ENCODE measurements at places on chromosomes 2 and 18. TPM values are rescaled to one million over a fixed set of nuclear protein-coding genes. Genes with fewer than 3 reads are reported as not detected.

DNA sequence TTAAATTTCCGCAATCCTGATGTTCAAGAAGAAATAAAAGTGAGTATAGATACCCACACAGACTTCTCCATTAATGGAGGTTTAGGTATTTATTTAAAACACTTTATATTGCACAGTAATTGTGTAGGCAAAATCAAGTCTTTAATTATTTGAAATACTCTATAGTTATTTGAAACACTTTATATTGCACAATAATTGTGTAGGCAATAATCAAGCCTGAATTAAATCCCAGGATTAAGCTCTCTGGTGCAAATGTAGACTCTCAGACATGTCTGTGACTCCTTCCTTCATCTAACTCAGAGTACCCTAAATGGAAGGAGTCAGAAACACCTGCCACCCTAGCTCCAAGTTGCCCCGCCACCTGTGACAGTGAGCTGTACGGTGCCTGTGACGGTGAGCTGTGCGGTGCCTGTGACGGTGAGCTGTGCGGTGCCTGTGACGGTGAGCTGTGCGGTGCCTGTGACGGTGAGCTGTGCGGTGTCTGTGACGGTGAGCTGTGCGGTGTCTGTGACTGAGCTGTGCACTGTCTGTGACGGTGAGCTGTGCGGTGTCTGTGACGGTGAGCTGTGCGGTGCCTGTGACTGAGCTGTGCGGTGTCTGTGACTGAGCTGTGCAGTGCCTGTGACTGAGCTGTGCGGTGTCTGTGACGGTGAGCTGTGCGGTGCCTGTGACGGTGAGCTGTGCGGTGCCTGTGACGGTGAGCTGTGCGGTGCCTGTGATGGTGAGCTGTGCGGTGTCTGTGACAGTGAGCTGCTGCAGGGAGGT lies 11.0 kb downstream of the SLC3A1 start:
- no peak for DNase-seq

GRCh38 chr2:18520451-18521425 lies 39.7 kb downstream of the RDH14 start:
- peak; percentile 62 for DNase-seq

- no peak for DNase-seq
Observed at GRCh38 chr2:7994397-7994951, 687.4 kb upstream of the ID2 start.

- no peak for DNase-seq
Observed at GRCh38 chr2:9296559-9296958, 89.9 kb downstream of the ASAP2 start.

- DNase-seq = no peak
Observed at GRCh38 chr2:179612108-179612507, 249.3 kb downstream of the ZNF385B start.

DNA sequence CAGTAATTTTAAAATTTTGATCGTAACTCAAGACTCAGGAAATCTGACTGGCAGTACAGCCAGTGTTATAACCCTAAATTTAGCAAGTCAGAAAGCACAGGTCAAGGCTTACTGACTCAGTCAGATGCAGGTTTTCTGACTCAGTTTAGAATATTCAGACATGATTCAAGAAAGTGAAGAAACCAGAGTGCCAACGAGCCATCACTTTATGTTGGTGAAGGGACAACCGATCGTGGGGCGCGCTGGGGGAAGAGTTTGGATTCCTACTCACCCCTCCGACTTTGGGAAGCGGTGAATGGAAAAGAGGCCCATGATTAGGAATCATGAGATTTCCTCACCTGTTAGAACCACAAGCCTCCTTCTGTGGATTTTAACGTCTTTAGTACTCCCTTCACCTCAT lies 998 bp downstream of the RNF149 start:
- DNase-seq = no peak

DNA sequence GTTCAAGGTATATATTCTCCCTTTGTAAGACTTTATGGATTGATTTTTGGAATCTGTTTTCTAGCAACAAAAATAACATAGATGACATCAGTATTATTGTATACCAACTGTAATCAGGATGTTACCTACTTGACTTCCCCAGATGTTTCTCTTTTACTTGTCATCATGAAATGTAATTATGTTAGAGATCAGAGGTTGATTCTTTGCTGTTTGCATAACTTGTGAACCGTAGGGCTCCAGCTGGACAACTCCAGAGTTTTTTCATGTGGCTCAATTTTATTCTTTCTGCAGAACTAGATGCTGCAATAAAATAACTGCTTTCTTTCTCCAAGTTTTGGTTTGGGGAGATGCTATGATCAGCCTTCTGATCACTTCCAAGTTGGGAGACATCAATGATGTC lies 58.1 kb downstream of the SPOPL start:
- DNase-seq = no peak

DNA sequence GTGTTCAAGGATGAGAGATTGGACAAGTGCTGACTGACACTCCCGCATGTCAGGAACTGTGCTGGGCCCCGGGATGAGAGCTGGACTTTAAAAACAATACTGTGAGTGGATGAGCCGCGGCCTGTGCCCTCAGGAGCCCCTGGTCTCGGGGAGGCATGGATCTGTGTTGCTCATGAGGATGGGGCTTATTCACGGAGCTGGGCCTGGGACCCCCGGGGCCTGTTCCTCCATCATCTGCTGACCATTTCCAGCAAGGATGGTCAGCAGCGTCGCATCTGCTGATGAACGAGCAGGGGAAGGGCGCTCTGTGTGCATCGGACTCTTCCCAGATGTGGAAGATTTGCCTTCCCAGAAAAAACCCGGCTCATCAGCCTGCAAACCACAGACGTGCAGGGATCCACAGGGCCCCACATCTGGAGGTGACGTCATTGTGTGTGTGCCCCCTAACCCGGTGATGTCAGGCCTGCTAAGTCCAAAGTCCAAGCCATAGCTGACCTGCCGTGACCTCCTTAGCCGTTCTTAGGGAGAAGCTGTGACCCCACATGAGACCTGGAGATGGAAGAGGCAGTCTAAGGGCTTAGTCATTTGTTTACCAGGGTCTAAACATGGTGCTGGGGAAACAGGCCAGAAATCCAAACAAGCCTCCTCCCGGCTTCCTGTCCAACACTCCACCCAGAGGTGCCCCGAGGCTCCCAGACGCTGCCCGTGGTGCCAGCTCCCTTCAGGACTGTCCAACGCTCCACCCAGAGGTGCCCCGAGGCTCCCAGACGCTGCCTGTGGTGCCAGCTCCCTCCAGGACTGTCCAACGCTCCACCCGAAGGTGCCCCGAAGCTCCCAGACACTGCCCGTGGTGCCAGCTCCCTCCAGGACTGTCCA lies 143.9 kb downstream of the PXDN start:
- DNase-seq = no peak

GRCh38 chr2:138732651-138733050 lies 47.5 kb downstream of the NXPH2 start:
- no peak for DNase-seq

- no peak for DNase-seq
Observed at GRCh38 chr18:27785815-27786471, 391.0 kb downstream of the CDH2 start.

- no peak for DNase-seq
Observed at GRCh38 chr2:139271149-139271548, 491.0 kb upstream of the NXPH2 start.

GRCh38 chr18:27750014-27750413 lies 426.9 kb downstream of the CDH2 start:
- no peak for DNase-seq

- no peak for DNase-seq
Observed at GRCh38 chr18:71079606-71080005, 790.8 kb downstream of the SOCS6 start.

DNA sequence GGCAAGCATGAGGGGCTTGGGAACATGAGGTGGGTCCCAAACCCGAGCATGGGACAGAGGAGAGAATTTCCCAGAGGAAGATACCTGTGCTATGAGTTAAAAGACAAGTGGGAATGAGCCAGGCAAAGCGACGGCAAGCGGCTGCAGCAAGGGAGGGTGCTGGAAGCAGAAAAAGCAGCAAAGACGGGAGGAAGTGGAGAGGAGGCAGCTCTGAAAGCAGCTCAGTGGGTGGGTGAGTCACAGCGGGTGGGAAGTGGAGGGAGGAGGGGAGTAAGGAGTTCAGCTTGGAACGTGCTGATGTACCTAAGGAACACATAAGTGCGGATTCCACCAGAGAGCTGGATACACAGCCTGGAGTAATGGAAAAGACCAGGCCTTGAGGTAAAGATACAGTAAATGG lies 41.4 kb downstream of the THUMPD2 start:
- no peak for DNase-seq

DNA sequence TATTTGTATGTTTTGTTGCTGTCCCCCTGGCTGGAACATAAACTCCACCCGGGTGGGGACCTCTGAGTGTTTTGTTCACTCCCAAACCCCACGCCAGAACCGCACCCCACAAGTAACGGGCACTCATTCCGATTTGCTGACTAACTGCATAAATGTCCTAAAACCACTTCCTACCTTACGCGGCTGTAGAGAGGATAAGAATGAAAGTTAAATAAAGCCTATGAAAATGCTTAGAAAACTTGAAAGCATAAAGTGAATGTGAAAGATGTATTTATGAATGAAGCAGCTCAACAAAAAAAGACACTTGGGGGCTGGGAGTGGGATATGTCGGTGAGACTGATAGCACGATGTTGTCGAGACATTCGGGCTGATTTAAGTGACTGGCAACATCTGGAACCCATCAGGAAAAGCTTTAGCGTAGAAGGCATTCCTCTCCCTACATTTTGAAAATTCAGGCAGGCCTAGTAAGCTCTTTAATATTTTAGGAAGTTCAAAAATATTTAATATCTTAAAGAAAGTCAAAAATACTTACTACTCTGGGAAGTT lies 206.7 kb downstream of the SH3RF3 start:
- no peak for DNase-seq

Gene PSTPIP2
- 16.0 TPM for total RNA-seq

Gene GCKR
- 0.28 TPM for total RNA-seq

Gene RFTN2
- total RNA-seq = 0.12 TPM

Gene ST8SIA5
- total RNA-seq = 0.09 TPM

Gene INHBB
- not detected for total RNA-seq

Gene ABHD1
- 0.66 TPM for total RNA-seq

Gene TRIM54
- total RNA-seq = not detected

Gene LCT
- total RNA-seq = 0.26 TPM

Gene PLGLB2
- 1.7 TPM for total RNA-seq

Measured in T-cell (primary cell).